ENCODE measurements at places on chromosomes 3 and 15.

- DNase-seq = no peak
These were observed 118.1 kb downstream of the MYRIP start for GRCh38 chr3:39927479-39927878.

GRCh38 chr3:85297291-85297690 lies 338.5 kb downstream of the CADM2 start:
- DNase-seq = no peak

GRCh38 chr3:178120367-178120766 lies 415.9 kb upstream of the KCNMB2 start:
- no peak for DNase-seq

- DNase-seq = no peak
These were observed 28.4 kb upstream of the MAGI1 start for GRCh38 chr3:66066963-66067617.

GRCh38 chr15:75389791-75390382 lies 21.5 kb upstream of the MAN2C1 start:
- no peak for DNase-seq

DNA sequence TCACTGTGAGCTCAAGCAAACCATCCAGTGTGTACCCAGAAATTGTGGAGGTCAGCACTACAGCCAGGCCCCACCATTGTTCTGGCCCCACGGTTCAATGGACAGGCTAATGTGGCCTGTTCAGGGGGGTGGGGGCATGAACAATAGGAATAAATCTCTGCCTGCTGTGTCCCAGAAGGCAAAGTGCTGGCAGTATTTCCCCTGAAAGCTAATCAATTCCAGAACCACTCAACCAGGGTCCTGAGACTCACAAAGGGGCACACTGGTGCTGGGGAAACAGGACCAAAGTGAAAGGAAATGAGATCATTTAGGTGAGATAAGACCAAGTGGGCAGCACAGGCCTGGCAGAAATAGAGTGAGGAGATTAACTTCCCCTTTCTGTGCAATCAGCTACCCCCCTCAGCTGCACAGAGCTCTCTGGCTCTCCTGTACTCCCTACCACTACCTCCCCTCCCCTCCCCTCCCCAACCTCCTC lies 11.5 kb downstream of the CRYGS start:
- no peak for DNase-seq

GRCh38 chr3:197366301-197367044 lies 68.1 kb upstream of the DLG1 start:
- peak; percentile 39 for DNase-seq

DNA sequence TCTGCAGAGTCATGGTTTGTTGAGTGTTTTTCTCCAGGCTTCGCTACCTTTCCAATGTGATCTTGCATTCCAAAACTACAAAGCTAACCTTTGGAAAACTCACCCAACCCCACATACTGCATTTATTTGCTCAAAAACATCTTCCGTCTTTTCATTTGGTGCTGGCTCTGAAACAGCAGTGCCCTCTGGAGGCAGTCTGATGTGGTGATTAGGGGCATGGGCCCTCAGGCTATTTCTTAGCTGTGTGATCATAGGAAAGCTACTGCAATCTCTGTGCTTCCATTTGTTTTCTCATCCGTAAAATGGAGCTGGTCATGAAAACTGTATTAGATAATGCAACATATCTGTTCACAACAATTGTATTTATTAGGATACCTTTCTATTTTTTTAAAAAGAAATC lies 47.0 kb downstream of the MTHFS start:
- no peak for DNase-seq

DNA sequence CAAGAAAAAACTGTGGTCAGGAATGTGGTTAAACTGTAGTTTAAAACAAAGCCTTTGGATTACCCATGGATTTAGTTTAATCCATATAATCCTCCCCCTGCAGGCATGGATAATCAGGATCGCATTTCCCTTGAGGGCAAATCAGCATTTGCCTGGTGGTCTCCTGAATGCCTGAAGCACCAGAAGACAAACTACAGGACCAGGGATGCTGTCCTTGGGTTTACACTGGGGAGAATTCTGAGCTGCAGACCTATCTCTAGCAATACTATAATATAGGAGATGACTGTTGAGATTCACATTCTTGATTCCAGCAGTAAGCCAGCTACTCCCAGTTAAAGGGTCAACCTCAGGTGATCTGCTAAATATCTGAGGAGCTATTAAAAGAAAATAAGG lies 10.6 kb downstream of the PIK3CB start:
- no peak for DNase-seq

GRCh38 chr3:80677796-80678195 lies 910.0 kb upstream of the ROBO1 start:
- DNase-seq = no peak

DNA sequence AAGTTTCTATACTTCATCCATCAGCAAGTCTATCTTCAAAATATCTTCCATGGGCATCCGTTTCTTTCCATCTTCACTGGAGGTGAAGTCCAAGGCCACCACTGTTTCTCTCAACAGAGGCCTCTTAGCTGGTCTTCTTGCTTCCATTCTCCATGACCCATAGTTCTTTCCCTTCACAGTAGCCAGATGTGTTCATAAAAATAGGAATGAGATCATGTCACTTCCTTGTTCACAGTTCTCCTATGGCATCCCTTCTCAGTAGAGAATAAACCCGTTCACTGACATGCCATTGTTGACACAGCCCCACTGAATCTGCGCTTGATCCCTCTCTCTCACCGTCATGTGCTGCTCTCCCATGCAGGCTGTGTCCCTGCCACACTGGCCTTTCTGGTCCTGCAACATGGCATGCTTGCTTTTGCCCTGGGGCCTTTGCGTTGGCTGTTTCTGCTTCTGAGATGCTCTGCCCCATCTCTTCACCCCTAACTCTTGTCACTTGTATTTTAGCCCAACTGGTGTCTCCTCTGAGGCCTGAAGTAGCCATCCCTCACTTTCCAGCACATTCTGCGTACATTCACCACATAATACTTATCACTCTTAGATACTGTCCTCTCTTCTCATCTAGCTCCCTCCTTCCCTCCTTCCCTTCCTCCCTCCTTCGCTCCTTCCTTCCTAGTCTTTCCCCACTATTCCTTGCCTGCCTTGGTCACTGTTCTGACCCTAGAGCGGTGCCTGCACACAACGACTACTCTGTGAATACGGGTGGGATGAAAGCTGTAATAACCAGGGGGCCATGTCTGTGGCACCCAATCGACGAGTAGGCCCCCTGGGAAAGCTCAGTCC lies 42.0 kb downstream of the STARD5 start:
- DNase-seq = no peak

- no peak for DNase-seq
These were observed 27.8 kb downstream of the CFAP161 start for GRCh38 chr15:81161851-81162250.

DNA sequence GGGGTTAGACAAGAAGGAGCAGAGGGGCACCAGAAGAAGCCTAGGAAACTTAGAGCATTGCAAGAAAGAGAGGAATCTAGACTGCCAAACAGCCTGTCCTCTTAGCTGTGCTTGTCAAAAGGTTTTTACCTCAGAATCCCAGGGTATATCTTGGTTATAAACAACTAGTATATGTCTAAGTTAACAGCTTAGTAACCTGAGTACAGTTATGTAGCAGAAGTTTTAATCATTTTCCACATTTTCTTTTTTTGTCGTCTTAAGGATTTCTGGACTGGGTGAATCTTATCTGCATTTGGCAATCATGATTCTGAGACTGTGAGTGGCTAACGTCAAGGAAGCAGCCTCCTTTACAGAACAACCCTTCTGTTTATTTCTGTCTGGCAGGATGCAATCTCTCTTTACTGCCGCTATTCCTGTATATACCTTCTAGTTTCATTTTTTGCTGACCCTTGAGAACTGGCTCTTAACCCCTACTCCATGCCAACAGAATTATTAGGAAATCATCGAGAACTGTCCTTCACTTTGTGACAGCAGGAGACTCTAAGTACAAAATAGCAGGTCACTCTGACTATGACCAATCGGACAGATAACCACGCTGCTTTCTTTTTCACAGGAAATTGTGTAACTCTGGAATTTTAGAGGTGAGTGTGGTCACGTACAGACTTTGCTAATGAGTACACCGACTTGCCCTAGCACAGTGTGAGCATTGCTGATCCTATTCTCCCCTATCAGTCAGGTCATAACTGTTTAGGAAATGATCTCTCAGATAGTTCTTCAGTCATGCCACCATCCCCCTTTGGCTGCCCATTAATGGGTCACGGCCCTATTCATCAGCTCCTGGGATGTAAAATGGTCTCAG lies 3.3 kb upstream of the CP start:
- no peak for DNase-seq

DNA sequence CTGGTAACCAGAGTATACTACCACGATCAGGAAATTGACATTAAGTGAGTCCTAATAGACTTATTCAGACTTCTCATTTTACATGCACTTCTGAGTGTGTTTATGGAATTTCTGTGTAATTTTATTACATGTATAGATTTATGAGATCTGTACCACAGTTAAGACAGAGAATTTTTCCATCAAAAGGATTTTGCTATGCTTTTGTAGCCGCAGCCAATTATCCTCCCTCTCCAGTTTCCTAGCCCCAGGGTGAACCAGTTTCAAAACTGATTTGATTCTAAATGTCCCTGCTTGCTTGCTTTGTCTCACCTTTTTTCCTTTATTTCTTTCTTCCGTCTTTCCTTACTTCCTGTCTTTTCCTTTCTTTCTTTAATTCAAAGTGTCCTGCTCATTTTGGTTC lies 661.2 kb upstream of the BCHE start:
- no peak for DNase-seq

DNA sequence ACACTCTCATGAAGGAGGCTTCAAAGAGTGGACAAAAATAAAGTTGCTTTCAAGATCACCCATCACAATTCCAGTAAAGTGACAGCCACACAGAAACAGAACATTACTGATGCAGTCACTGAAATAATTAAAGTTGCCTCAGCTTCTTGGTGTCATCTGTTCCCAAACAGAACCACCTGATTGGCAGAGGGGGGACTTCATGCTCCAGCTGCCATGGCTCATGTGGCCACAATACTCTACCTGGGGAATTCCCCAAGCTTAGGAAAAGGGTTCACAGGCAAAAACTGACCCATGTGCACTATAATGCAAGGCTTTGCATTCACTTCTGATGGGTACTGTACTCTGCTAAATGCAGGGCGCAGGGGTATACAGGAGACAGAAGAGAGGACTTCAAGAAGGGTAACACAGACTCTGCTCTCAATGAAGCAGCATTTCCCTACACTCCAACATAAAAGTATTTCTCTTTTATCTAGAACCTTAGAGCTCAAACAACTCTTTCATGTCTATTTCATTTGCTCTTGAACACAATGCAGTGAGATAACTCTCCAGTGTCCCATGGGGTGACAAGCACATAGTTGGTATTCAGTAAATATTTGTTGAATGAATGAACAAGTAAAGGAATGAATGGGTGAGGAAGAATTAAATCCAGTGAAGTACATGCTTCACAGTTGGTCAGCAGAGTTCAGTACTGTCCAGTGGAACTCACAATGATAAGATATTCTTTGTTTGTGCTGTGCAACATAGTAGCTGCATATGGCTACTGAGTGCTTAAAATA lies 8.6 kb upstream of the CTNNB1 start:
- DNase-seq = no peak

DNA sequence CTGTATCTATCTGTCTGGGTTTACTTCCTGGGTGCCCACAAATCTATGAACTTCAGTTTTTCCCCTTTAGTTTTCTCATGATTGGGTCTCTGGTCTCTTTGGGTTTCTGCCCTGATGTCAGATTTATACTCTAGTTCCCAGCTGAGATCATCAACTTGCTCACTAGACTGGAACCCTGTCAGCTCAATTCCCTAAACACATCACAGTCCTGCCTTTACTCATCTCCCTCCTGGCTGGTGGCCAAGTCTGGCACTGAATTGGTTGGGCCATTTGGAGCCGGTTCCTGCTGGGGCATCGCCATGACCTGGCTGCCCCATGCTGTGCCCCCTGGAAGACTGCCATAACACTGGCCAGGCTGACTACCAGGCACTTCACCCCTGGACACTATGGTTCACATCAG lies 345.3 kb downstream of the CHST2 start:
- DNase-seq = no peak

DNA sequence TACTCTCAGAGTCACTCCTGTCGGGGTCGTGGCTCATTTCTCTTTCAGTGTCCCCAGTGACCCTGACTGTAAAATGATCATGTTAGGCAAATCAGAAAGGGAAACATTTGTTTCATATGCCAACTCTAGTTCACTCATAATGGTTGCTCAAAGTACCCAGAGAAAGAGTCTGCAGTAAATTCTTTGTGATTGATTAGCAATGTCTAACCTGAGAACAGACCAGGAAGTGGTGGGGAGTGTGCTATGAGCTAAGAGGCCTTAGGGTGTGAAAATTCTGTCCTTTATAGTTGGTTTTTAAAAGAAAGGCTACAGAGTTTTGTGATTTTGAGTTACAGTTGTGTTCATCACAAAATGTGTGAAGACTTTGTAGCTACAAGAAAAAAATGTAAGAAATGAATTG lies 108.9 kb downstream of the EDEM1 start:
- no peak for DNase-seq

DNA sequence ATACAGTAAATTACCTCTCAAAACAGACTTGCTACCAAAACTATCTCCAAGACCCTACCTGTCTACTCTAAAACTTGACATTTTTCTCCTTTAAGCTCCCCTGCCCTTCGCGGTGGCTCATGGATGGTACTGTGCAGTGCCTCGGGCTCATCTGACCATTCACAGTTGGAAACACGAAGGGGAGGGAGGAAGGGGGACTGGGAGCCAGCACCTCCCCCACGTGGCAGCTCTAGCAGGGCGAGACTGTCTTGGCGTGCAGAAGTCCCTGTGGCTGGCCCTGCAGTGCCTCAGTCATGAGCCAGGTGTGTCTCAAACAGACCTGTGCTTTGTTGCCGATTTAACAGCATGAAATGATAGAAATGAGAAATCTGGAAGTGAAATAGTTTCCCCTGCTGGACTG lies 372.0 kb downstream of the GABRG3 start:
- no peak for DNase-seq

- no peak for DNase-seq
These were observed 27.7 kb downstream of the CHDH start for GRCh38 chr3:53818221-53819162.

DNA sequence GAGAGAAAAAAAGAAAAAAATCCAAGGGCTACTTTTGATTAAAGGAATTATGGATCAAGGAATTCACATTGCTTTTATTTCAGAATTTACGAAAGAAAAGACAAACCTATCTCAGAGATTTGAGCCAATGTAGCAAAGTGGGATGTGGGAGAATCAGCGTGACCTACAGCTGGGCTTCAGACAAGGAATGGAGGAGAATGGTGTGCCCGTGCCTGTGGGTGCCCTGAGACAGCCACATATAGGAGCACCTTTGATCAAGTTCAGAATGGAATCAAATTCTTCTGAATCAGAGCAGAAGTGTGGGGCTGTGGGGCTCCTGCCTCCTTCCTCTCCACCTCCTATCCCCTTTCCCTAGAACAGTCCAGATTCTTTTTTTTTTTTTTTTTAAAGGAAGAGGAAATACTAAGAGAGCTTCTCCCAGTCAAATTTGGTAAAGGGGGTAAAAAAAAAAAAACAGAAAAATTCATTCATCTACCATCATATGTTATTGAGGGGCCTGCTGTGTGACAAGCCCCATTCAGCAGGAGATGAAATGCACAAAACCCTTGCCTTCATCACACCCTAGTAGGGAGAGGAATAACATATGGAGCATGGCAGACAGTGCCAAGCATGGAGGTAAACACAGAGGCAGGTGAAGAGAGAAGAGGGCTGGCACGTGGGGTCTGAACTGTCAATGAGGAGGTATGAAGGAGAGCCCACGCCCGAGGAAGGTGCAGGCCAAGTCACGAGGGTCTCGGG lies 25.0 kb upstream of the MUSTN1 start:
- DNase-seq = no peak
